Naive thymus-derived CD8-positive, alpha-beta T cell (primary cell): ENCODE measurements at places on chromosomes 16 and 17. TPM values are rescaled to one million over a fixed set of nuclear protein-coding genes. Genes with fewer than 3 reads are reported as not detected.

GRCh38 chr16:65975049-65975708, 391.3 kb upstream of the CDH5 start:
- no peak for DNase-seq

DNA sequence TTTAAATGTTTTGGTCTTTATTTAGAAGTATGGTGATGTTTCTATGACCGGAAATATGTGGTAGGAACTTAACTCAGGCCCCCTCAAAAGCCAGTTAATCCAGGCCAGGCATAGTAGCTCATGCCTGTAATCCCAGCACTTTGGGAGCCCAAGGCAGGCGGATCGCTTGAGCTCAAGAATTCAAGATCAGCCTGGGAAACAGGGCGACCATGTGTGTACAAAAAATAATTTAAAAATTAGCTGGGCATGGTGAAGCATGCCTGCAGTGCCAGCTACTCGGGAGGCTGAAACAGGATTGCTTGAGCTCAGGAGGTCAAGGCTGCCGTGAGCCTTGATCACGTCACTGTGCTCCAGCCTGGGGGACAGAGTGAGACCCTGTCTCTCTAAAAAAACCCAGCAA, 10.3 kb downstream of the RSL1D1 start:
- no peak for DNase-seq

- DNase-seq, result no peak
Measured at GRCh38 chr16:75138636-75139035, 9.7 kb upstream of the ZFP1 start.

DNA sequence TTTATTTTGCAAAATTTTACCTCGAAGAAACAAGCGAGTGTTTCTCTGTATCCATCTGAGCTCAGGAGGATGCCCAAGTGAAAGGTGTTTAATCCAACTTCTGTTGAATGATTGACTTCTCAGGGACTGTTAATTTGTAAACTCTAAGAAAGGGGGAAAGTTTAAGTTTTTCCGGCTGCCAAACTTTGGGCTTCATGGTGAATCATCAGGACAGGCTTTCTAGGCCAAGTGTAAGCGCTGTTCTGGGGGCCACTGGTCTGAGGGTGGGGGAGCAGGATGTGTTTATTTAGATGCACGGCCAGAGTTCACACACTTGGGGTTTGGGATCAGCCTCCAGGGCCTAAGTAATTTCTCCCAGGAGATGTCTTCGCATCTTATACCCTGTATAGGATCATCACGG, 110.4 kb downstream of the PITPNC1 start:
- DNase-seq, result no peak

- no peak for DNase-seq
Measured at GRCh38 chr17:50465635-50466034, 3.0 kb downstream of the CHAD start.

GRCh38 chr16:81180578-81180977, 57.9 kb upstream of the BCO1 start:
- no peak for DNase-seq

DNA sequence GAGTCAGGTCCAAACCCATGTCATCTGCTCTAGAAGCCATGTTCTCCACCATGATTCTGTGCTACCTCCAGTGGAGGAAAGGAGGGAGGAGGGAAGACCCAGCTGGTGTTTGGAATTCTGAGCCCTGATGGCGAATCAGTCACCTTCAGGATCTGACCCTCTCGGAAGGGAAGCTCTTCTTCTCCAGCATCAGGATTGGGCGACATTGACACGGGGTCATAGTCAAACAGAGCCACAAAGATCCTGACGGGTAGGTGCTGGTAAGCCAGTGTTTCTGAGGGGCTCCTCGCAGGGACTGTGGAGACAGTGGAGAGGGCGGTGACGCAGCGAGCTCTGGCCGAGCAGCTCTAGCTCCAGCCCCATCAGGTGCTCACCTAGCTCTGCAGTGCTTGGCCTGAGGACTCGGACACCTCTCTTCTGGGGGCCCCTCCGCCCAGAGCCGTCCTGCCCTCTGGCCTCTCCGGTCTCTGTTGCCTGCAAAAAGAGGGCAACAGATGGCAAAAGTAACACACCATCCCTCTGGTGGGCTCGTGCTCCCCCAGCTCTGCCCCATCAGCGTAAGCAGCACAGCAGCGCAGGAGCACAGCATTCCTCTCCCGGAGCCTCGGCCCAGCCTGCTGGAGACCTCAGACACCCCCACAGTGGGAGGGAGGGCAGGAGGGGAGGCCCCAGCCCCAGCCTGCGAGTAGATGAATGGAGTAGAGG, 21.0 kb downstream of the TSPOAP1 start:
- DNase-seq, result no peak

DNA sequence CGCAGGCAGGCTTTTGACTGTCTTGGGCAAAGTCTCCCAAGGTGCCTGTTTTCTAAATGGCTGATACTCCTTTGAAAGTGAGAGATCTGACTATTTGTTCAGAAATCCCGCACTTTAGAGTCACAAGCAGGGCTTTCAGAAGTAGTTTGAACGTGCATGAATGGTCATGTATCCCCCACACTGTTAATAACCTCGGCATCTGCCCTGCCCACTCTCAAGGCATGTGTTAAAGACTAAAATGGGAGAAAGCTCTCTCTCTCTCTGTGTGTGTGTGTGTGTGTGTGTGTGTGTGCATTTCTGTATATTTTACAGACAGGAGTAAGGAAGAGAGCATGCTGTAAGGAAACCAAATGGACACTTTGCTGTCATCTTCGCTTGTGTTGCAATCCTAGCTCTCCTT, 163.7 kb downstream of the MAF start:
- no peak for DNase-seq

- no peak for DNase-seq
Measured at GRCh38 chr16:59697236-59697635, 963.1 kb upstream of the GOT2 start.

PCGF2 gene
- not detected for total RNA-seq

SRL gene
- total RNA-seq, result not detected
